Activated naive CD4-positive, alpha-beta T cell treated with anti-CD3 and anti-CD28 coated beads for 36 hours (primary cell): ENCODE measurements at places on chromosomes 2 and 18.

DNA sequence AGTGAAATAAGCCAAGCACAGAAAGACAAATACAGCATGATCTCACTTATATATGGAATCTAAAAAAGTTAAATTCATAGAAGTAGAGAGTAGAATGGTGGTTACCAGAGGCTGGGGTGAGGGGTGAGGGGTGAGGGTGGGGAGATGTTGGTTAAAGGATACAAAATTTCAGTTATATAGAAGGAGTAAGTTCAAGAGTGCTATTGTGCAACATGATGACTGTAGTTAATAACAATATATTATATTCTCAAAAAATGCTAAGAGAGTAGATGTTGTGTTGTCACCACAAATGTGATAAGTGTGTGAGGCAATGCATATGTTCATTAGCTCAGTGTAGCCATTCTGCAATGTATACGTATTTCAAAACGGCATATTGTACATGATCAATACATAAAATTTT, 26.4 kb upstream of the GULP1 start:
- no peak for DNase-seq

- DNase-seq = no peak
Observed at GRCh38 chr18:53907921-53908320, 316.5 kb downstream of the MBD2 start.

- DNase-seq = no peak
Observed at GRCh38 chr2:183179156-183179555, 54.9 kb downstream of the NUP35 start.

- no peak for DNase-seq
Observed at GRCh38 chr2:174465327-174465726, 21.5 kb downstream of the GPR155 start.
